ENCODE measurements at places on chromosomes 7 and 10.
A peak's percentile ranks its signal among the peaks of the same experiment; 100 is the strongest.

DNA sequence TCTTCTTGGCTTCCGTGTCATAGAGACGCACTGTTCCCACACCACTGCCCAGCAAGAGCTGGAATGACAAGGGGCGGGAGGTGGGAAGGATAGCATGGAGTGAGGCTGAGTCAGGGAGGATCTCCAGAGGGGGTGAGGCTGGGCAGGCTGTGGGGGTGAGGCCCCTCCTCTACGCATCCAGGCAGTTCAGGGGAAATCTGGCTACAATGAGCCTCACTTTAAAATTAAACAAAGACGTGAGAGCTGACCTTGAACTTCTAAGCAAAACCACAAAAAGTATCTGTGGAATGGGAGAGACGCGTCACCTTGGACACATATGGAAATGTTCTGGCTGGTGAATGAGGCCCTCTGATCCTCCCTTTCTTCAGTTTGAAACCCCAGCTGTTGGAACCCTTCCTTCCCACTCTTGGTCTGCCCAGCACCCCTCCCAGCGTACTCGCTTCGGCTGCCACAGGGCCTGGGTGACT, 17.7 kb downstream of the WDR91 start:
- no peak for DNase-seq

DNA sequence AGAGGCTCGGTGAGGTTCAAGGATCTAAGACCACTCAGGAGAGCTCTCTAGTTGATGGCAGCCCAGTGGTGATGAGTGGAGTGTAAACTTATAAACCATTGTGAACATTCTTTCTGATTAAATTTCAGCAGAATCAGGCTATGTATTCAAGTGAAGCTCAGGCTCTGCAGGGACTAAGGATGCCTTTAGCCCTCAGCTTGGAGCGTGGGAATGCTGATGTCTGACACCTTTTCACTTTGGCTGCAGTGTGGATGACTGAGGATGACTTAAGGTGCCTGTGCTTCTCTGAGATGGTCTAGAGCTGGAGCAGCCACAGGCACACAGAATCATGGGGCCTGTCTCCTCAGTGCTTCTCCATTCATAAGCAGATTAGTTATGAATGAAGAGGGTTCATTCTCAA, 150.4 kb downstream of the SORCS3 start:
- DNase-seq, result no peak

DNA sequence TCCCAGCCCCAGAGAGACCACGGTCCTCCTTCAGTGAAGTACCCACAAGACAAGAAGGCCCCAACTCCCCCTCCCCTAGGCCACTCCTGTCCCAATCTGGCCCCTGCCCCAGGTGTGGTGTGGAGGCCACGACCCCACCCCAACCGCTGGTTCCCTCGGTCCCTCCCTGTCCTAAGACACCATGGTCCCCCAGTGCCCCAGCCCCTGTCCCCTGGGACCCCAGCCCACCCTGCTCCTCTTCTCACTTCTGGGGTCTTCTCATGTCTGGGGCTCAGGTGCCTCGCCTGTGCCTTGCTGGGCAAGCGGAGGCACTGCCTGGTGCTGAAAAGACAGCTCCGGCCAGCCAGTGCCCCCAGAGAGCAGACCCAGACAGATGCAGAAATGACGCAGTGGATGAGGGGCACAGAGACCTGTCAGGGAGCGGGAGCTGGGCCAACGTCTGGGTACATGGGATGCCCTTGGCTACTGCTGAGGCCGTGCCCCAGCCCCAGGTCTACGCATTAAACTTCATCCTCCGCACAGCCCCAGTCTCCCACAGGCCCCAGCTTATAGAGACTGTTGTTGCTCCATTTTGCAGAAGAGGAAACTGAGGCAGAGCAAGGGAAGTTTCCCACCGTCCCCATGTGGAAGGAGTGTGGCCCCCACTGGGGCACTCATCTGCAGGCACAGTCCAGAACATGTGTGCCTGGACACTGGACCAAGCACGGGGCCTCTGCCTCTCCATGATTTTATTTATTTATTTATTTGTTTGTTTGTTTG, 14.8 kb downstream of the GRIFIN start:
- DNase-seq, result no peak

- no peak for DNase-seq
These were observed 219.3 kb downstream of the JAZF1 start for GRCh38 chr7:27961255-27961654.

- peak; percentile 52 for DNase-seq
These were observed 113.8 kb upstream of the PPP2R2D start for GRCh38 chr10:131786756-131787605.

DNA sequence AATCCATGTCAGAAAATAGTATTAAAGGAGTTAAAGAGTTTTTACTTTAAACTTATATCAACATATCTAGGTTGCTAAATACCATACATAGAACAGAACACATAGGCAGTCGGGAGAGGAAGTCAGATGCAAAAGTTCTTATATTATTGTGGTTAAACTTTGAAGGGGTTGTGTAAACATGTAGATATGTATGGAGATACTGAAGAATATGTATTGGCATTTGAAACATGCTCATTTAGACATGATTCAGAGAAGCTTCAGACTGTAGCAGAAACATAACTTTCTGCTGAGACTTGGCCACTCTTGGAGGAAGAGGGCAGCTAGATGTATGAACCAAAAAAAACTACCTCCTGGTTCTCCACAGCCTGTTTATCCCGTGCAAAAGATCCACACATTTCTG, 103.5 kb upstream of the FERD3L start:
- no peak for DNase-seq

DNA sequence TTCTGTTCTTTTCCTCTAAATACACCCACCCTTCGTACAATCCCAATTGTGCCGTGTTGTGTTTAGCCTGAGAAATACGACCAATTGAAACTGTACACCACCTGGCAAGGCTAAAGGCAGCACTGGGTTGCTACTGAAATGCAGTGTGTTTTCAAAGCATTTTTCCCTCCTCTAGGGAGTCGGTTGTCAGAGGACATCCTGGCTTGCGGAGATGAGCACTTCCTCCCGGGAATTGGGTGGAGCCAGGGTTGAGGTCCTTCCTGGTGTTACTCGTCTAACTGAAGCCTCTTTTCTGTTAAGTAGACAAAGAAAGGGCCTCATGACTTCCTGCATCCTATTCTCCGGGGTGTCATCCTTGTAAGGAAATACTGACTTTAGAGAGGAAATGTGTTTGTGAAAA, 133.5 kb downstream of the MTPAP start:
- no peak for DNase-seq

DNA sequence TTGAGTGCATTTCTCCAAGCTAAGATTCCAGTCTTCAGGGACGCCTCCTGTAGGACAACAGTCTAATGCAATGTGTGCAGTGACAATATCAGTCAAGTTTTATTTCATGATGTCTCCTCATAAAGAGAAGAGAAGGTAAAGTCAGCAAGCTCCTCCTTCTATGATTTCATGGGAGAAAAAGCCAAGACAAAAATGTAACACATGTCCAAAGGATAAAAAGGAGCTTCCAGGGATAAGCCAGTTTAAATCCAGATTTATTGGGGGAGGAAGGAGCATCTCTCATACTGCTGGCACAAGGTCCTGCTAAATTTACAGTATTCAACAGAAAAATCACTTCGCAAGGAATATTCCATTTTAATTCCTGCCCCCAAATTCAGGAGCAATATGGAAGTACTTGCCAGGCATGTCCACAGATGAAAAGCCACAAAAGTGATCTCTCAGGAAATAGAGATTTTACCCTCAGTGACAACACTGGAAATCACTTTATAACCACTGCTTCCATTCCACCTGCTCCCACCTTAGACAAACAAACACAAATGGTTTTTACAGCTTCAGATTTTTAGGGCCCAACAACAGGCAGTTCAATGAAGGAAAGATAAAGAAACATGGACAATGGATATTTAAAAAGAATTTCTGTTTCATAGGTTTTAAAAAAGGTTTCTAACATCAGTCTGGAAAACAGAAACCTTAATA, 677.5 kb upstream of the C7orf33 start:
- no peak for DNase-seq

DNA sequence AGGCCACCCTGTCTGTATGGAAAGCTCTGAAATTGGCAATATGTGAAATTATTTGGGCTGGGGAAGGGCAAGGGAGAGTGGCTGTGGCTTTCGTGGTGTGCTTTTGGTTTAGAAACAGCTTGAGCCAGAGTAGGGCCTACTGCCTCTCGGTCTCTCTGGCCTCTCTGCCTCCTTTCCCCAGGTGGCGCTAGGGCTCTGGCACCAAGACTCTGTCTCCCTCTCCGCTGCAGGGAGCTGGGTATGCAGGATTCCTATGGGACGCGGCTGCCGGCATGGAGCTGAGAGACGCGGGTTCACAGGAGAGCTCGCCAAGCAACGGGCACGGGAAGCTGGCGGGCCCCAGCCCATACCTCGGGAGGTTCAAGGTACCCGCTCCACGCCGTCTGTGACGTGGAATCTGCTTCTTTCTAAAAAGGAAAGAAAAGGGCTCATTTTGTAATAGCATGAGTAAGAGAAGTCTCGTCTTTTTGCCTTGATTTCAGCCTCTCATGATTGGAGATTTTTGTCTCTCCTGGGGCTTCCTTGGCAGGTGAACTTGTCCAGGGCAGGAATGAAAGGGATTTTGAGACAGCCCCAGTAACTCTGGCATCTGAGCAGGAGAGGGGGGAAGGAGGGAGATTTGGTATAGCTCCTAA, 105.1 kb upstream of the ANLN start:
- DNase-seq, result peak; percentile 42
